ENCODE measurements at places on chromosomes 6 and 20.

GRCh38 chr6:31907158-31907813, 5.4 kb upstream of the ZBTB12 start:
- DNase-seq, result peak; percentile 91

GRCh38 chr6:71056656-71057055, 99.8 kb upstream of the B3GAT2 start:
- no peak for DNase-seq

GRCh38 chr20:3935956-3936340, 46.8 kb downstream of the PANK2 start:
- no peak for DNase-seq

DNA sequence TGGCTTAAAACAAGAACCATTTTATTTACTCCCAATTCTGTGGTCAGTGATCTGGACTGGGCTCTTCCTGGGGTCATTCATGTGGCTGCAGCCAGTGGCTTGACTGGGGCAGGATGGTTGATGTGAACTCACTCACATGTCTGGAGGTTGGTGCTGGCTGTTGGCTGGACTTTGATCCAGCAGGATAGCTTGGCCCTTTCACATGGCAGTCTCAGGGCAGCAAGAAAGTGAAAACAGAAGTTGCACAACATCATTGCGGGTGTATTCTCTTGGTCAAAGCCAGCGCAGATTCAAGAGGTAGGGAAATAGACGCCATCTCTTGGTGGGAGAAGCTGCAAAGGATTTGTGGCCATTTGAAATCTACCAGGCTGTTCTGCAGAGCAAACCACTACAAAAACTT, 77.2 kb downstream of the MDGA1 start:
- no peak for DNase-seq

GRCh38 chr6:139472351-139473015, 98.0 kb upstream of the CITED2 start:
- no peak for DNase-seq

DNA sequence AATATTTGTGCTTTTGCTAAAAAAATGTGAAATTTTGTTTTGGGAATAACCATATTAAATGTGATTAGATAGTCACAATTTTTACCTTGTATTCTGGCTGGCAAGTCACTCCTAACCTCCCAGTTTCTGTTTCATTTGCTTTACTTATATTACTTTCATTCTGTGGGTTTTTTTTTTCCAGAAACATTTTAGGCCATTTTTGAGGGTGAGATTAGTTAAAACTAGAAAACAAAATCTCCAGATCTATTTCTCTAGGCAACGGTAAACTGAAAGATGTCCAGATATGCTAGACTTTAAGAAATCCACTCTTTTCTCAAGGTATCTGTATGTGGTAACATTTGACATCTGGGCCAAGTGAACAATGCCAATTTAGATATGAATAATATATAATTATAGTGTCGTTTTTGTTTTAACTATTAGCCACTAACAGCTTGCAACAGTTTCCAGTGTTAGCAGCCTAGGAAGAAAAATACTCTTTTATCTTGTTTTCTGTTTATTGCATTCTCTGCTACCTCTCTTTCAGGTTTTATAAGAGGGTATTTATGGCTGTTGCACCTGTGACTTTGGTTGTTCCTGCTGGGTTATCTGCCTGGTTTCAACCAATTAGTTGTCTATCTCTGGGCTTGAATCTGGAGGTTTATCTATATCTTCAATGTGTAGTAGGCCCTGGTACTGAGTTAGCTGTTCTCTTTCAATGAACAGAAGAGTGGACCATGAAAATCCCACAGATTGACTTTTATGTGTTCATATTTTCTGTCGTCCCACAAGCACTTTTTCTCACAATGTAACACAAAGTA, 260.9 kb downstream of the NKAIN2 start:
- DNase-seq, result no peak

GRCh38 chr20:34634392-34634791, 42.5 kb downstream of the PIGU start:
- DNase-seq, result peak; percentile 60

- DNase-seq, result no peak
Measured at GRCh38 chr20:38104285-38104684, 60.8 kb downstream of the TGM2 start.

DNA sequence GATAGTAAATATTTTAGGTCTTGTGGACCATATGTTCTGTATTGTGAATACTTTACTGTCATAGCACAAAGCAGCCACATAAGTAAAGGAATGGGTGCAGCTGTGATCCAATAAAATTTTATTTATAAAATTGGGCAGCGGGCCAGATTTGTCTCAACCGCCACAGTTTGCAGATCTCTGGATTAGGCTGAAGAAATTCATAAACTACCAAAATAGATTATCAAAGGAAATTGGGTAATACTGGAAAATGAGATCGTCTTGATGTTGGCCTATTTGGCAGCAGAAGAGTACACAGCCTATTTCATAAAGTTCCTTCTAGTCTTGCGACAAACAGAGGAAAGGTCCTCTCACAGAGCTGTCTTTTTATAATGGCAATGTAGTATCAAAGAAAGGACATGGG, 69.8 kb downstream of the DZANK1 start:
- DNase-seq, result peak; percentile 44

- no peak for DNase-seq
Measured at GRCh38 chr20:51799401-51799860, 2.9 kb downstream of the SALL4 start.

DNA sequence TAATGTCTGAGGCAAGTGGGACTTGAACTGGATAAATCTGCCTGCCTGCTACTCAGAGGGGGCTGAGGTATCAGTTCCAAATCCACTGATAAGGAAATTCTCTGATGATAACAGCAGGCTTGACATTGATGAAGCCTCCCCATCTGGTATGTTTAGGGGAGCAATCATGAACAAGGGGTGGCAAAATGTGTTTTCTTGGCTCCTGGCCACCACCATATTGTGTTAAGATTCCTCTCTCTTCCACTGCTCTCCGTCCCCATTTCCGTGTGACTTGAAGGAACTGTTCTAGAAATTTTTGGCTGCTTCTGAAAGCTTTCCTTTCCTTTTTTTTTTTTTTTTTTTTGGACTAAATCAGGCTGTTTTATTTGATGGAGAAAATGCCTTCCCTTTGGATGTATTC, 335.3 kb upstream of the NRSN1 start:
- DNase-seq, result no peak

DNA sequence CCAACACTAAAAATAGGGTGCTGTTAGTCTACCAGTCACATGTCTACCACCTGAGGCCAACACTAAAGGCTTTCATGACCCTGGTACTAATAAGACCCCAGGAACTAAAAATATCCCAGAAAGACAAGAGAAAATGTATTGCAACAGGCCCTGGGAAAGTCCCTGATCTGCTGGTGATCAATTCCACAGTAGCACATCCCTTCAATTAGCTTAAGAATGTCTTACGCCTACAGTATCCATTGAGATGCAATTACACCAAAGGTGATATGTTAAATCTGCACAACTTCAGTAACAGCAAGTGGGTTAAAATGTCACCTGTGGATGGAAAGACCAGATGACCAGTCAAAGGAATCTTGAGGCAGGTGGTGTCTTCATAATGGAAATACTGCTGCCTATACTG, 3.1 kb downstream of the SEMG1 start:
- DNase-seq, result no peak

DNA sequence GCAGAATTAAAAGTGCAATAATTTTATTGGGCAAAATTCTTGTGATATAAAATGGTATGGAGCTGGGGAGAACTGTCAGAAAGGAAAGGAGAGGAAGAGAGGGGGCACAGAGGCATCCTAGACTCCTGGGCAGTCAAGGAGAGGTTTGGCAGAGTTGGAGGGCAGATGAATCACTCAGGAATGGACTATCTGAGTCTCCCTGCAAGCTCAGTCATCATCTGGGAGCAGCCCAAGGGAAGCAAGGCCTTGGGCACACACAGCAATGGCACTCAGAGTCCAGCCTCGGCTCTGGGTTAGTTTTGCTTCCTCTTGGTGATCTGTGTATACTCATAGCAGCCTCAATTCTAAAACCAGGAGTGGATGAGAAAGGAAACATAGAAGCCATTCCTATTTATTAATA, 67.2 kb downstream of the SLC22A1 start:
- no peak for DNase-seq

DNA sequence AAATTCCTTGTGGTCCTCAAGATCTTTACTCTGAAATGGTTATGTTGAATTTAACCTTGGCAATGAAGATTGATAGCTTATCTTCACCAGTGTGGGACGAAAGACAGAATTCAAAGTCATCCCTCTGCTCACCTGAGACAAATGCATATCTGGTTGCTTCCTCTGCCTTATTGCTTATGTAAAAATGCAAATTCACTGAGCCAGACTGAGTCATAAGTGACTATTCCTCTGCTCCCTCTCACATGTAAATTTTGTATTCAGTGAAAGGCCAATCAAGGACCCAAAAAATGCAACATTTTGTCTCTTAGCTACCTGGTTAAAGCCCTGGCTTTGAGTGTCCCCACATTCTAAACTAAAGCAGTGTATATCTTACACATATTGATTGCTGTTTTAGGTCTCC, 593.1 kb upstream of the GJE1 start:
- DNase-seq, result no peak

DNA sequence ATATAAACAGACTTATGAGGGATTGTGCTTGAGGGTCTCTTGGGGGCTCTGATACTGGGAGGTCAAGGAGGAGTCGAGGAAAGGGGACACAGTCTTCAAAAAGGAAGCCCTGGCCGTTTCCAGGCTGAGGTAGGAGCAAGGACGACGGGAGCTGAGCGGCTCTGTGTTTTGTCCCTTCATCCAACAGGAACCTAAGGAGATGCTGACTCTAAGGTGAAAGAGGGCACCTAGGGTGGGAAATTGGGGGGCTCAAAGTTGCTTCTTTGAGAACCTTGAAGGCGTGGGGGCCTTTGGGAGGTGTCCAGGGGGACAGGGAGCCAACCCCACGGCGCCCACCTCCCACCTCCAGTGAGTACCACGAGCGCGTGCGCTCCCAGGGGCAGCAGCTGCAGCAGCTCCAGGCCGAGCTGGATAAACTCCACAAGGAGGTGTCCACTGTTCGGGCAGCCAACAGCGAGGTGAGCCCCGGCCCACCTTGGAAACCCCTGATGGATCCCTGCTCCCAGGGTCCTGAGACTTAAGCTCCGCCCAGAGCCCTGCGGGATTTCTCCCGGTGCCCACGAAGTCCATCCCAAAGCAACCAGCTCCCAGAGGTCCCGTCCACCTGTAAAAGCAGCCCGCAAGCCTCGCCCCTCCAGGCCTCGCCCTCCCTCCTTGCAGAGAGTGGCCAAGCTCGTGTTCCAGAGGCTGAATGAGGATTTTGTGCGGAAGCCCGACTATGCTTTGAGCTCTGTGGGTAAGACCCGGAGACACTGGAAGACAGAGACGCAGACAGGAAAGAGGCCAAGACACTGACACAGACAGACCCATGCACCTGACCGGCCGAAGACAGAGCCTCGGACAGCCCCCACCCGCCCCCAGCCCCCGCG, 2.9 kb downstream of the SPAG4 start:
- peak; percentile 16 for DNase-seq

GRCh38 chr6:99711925-99712324, 105.3 kb downstream of the PRDM13 start:
- DNase-seq, result no peak

GRCh38 chr6:30688569-30688968, 2.1 kb upstream of the PPP1R18 start:
- no peak for DNase-seq

- DNase-seq, result no peak
Measured at GRCh38 chr6:170305805-170306323, 694 bp upstream of the FAM120B start.
